ENCODE measurements at places on chromosomes 3 and 15.

GRCh38 chr15:20294651-20295237 is 246.9 kb downstream of the GOLGA6L6 start:
- peak; percentile 8 for DNase-seq

DNA sequence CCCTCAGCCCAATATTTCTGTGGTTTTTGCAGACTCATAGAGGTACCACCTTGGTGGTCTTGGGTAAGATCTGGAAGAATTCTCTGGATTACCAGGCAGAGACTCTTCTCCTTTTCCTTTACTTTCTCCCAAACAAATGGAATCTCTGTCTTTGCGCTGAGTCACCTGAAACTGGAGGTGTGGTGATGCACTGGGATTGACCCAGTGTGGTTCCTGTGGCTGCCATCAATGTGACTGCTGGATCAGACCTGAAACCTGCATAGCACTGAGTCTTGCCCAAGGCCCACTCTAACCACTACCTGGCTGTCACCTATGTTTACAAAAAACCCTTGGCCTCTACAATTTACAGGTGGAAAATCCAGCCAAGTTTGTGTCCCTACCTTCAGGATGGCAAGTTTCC is 295.3 kb downstream of the RBMS3 start:
- DNase-seq: no peak

DNA sequence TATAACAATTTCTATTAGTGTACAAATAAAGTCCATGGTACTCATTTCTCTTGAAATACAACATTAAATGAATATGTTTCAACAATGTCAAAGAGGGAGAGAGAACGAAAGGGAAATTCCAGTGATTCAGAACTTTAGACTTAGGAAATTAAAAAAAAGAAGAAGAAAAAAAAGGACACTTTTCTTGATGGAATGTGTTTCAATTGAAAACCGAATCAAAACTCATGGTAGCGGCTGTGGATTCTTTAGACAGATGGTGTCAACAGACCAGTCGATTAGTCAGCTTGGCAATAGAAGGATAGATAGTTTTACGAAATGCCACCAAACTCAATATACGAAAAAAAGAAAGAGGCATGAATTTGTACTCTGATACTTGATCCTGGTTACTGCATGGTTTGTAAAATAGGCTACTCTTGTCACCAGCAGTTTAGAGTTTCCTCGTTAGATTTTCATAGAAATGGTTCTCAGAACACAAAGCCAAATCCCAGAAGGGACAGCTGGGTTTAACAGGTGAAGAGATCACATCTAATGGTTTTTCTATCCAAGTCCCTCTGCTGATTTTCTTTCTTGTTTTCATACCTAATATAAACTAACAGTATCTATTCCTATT is 793.5 kb downstream of the ROBO1 start:
- no peak for DNase-seq

GRCh38 chr3:87191175-87191574 is 35.9 kb upstream of the CHMP2B start:
- DNase-seq: no peak

- DNase-seq: no peak
These were observed 7.5 kb upstream of the TM4SF1 start for GRCh38 chr3:149384911-149385321.

- no peak for DNase-seq
These were observed 5.2 kb upstream of the EBLN2 start for GRCh38 chr3:73056014-73056844.

DNA sequence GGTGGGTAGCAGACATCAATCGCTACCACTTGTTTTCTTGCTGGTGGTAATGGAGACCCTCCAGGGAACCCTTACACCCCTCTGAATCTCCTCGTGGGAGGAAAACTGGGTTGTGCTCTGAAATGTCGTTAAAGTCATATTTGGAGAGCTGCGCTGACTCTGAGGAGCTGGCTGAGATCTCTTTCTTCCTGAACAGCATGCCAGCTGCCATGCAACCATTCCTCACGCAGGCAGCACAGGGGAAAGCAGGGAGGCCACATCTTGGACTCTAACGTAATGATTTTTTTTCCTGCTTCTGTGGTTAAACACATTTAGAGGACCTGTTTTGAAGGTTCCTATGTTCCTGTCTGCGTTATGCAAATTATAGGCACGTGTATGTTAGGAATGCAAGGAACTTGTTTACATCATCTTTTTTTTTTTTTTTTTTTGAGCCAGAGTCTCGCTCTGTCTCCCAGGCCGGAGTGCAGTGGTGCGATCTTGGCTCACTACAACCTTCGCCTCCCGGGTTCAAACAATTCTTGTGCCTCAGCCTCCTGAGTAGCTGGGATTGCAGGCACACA is 156.7 kb downstream of the TJP1 start:
- DNase-seq: no peak

DNA sequence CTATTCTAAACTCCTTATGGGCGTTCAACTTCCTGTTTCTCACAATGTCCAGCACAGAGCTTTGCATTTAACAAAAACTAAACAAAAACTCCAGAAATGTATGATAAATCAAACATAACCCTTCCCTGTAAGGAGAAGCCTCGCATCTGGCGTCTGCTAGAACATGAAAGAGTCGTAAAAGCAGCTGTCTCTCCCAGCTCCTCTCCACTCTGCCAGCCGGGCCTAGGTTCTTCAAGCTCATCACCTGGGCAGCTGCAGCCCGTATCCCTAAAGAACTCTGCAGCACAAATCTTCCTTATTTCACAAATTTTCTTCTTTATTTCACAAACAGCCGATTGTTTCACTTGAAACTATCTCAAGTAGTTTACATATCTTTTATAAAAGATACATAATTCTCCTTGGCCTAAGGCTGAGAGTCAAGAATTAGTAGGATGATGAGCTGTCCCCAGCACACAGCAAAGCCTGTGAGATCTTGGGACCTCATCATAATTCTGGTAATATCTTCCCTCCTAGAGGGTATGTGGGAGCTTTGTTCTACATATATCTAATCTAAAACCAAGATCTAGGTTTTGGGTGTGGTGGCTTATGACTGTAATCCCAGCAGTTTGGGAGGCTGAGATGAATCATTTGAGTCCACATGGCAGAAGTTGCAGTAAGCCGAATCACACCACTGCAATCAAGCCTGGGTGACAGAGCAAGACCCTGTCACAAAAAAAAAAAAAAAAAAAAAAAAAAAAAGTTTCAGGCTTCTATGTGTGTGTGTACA is 35.3 kb downstream of the ANXA2 start:
- DNase-seq: peak; percentile 52
